ENCODE measurements at places on chromosomes 11 and 22.

GRCh38 chr11:79686703-79687419, 246.0 kb upstream of the TENM4 start:
- peak; percentile 58 for DNase-seq

DNA sequence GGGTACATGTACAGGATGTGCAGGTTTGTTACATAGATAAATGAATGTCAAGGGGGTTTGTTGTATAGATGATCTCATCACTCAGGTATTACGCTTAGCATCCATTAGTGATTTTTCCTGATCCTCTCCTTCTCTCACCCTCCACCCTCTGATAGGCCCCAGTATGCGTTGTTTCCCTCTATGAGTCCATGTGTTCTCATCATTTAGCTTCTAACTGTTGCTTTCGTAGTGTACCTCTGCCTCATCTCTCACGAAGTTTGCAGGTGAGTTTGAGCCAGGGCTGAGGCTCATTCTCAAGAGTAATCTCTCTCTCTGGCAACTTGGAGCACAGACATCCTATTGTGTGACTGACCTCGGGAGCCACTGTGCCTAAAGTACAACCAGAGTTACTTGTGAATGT, 4.7 kb upstream of the HBE1 start:
- peak; percentile 83 for DNase-seq

DNA sequence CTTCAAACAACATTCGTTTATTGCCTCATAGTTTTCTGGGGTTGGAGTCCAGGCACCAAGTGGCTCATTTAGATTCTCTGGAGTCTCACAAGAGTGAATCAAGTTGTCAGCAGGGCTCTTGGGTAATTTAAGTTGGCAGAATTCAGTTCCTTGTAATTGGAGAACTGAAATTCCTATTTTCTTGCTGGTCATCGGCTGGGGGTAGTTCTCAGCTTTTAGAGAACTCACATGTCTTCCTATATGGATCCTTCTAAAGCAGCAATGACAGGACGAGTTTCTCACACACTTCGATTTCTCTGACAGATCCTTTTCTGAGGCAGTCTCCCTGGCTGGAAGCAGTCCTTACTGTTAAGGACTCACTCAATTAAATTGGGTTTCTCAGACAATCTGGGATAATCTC, 17.3 kb upstream of the OOSP4B start:
- no peak for DNase-seq

- no peak for DNase-seq
Measured at GRCh38 chr22:46180370-46181137, 30.2 kb downstream of the PPARA start.

- no peak for DNase-seq
Measured at GRCh38 chr11:10564030-10564429, 4.4 kb downstream of the LYVE1 start.

- no peak for DNase-seq
Measured at GRCh38 chr11:126310992-126311310, 7.1 kb downstream of the DCPS start.

GRCh38 chr11:11403763-11404725, 51.0 kb upstream of the CSNK2A3 start:
- no peak for DNase-seq

DNA sequence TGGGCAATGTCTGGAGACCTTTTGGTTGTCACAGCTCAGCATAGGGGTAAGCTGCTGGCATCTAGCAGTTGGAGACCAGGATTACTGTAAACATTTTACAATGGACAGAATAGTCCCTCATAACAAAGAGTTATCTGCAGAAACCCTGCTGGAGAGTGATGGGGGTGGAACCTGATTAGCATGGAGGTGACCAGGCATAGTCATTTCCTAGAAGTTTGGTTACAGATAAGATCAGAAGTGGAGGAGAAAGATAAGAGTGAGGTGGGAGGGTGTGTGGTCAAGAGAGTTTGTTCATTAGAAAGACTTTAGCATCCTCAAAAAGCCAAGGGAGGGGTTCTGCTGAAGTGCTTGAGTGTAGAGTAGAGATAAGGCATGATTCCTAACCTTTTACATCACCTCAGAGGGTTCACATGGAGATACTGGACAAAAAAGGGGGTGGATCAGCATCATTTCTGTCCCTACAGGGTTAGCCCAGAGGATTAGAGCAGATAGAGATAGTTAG, 38.8 kb downstream of the PRDM11 start:
- no peak for DNase-seq

- no peak for DNase-seq
Measured at GRCh38 chr11:129930743-129931142, 35.4 kb upstream of the NFRKB start.

- DNase-seq = no peak
Measured at GRCh38 chr11:116738975-116739374, 33.8 kb downstream of the BUD13 start.

DNA sequence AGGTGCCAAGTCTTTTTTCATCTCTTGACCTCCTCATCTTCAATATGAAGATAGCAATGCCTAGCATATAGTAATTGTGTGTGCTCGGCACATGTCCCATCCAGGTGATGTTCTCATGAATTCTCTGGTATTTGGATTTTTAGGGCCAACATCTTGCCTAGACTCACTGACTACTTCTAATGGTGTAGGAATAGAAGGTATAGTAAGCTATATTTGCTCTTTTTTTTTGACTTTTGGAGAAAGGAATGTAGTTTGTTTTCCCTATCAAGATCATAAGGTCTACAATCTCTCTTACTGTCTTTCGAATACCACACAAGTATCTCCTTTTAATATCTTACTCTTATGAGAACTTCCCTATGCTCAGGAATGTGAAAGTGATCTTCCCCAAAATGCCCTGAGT, 3.2 kb downstream of the HBD start:
- DNase-seq = no peak

DNA sequence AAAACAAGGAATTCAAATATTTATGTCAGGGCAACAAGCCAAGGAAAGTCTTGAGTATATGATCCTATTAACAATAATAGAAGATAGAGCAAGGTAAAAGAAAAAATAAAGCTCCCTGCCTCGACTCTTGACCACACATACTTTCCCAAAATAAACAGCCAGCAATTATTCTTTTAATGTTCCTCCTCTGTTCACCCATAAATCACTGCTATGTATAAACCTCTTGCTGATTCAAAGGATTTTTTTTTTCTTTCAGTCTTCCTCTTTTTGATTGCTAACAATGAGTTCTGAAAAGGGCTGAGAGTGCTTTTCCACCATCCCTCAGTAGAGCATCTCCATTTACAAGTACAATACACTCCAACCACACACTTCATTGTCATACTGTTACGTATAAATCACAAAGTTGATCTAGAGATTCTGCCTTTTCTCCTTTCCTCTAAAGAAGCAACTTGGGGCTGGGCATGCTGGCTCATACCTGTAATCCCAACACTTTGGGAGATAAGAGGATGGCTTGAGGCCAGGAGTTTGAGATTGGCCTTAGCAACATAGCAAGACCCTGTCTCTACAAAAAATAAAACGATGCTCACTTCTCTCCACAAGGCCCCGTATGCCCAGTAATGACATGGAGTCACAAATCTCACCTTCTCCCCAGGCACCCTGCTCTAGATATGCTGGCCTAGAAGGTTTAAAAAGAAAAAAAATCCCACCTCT, 24.0 kb downstream of the RAB30 start:
- DNase-seq = no peak

- DNase-seq = peak; percentile 99
Measured at GRCh38 chr11:35166369-35167360, 27.7 kb downstream of the CD44 start.

GRCh38 chr22:46971099-46971763, 208.8 kb downstream of the TBC1D22A start:
- DNase-seq = no peak

DNA sequence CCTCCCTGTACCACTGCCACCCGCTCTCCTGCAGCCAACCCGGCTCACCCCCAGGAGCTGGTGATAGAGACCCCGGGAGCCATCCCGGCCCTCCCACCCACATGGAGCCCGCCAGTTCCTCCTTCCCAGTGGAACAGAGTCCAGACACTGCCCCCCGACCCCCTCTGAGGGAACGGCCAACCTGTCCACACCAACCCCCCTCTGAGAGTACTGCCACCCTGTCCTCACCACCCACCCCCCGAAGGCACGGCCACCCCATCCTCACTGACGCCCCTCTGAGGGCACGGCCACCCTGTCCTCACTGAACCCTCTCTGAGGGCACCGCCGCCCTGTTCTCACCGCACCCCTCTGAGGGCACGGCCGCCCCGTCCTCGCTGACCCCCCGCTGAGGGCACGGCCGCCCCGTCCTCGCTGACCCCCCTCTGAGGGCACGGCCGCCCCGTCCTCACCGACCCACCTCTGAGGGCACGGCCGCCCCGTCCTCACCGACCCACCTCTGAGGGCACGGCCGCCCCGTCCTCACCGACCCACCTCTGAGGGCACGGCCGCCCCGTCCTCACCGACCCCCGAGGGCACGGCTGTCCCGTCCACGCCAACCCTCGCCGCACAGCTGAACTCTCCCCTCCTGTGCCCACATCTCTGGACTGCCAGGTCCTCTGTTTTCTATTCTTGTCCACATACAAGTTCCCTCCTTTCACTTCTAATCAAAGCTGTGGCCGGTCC, 18.0 kb downstream of the TOLLIP start:
- DNase-seq = no peak

- no peak for DNase-seq
Measured at GRCh38 chr22:41801886-41802285, 1.4 kb downstream of the CCDC134 start.

GRCh38 chr22:32333769-32334659, 23.7 kb upstream of the RFPL3 start:
- DNase-seq = no peak

GRCh38 chr22:38191731-38192474, 9.9 kb upstream of the MAFF start:
- DNase-seq = no peak

- no peak for DNase-seq
Measured at GRCh38 chr11:1553808-1554594, 18.1 kb downstream of the DUSP8 start.

- DNase-seq = no peak
Measured at GRCh38 chr22:28788601-28789000, 11.8 kb downstream of the XBP1 start.

GRCh38 chr11:12066056-12066798, 44.2 kb upstream of the MICAL2 start:
- DNase-seq = peak; percentile 94

DNA sequence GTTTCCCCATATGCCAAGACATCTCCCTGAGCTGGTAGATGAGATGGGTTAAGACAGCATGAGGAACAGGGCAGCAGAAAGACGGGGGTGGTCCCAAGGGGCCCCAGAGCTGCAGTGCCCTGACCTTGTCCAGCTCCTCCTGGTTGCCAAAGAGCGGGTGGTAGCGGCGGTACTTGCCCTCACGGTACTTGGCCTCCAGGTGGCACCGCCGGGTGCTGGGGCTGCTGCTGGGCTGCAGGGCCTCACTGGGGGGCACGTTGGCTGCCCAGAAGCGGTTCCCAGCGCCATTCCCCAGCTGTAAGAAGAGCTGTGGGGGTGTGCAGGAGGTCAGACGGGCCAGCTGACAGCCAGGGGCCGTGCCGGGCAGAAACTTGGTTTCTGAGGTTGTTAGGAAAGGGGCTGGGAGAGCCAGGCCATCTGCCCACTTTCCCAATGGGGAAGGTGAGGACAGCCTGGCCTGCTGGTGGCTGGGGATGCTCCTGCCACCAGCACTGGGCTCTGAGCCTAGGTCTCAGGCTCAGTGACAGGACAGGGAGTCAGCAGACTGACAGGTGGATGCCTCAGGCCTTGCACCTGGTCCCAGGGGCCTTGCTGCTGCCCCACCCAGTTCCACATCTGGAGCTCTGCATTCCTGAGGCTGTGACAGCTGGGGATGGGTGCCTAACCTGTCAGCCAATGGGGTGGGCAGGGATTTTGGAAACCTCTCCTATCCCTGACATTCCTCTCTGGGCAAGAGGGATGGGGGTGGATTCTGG, 30.0 kb upstream of the PDE2A start:
- no peak for DNase-seq

GRCh38 chr22:37428649-37429586, 1.6 kb upstream of the ELFN2 start:
- peak; percentile 61 for DNase-seq

DNA sequence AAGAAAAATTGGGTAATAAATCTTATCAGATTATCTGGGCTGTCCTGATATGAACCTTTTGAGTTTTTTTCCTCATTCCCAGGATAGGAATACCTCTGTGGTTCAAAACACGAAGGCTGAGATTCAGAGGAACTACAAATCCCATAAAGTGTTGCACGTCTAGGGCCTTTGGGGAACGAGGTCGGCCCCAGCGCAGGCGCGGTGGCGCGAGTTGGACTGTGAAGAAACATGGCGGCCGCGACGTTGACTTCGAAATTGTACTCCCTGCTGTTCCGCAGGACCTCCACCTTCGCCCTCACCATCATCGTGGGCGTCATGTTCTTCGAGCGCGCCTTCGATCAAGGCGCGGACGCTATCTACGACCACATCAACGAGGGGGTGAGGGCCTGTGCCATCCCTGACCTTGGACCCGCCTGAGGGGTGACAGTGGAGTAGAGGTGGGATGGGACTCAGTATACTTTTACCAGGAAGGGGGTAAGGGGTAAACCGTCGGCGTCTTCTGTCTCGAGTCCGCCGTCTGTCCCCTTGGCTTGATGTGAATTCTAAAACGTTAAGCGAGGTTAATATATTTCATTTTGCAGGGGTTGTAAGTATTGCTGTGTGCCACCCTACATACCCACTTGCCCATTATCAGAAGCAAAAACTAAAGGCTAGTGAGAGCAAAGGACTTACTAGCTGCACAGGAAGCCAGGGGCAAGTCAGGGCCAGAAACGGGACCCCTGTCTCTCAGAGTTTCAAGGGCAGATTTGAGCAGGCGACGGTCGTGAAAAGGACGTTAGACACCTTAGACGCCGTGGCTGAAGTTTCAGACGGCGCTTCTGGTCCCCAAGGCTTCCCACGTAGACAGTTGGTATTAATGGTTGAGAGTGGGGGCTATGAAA, at the start of gene UQCR10:
Gene UQCR10 (plus strand): TSS at position 199 of the 881 bp plus-strand sequence. CDS start 30 bp downstream, at position 229.
- DNase-seq = peak; percentile 85

DNA sequence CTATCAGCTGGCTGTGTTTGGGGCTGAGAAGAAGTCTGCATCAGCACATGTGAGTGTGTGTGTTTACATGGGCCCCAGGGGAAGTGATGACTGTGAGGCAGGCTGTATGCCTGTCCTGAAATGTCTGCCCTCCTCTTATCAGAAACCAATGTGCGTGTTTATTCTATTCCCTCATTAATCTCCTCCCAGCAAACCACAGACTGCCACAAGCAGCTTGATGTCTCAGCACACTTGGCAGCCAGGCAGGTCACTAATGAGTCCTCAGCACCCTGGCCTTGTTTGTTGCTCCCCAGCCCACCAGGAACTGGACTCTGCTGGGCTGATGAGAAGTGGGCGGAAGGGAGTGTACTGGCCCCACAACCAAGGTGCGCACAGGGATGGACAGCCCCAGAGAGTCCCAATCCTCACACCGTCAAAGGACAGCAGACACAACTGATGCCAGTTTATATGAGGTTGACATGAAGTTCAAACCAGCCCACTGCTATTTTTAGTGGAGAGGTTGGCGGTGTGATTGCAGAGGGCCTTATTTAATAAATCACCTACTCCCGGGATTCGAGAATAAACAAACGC, 225.8 kb downstream of the ETS1 start:
- DNase-seq = peak; percentile 58

- DNase-seq = no peak
Measured at GRCh38 chr22:31625661-31626426, 36.2 kb downstream of the PISD start.

GRCh38 chr22:29715705-29716104, 4.1 kb upstream of the CABP7 start:
- DNase-seq = no peak

GRCh38 chr11:119317592-119318239, 786 bp upstream of the MCAM start:
- no peak for DNase-seq
